ENCODE measurements at places on chromosomes 4 and X.

GRCh38 chrX:69024931-69025330, 140.3 kb downstream of the PJA1 start:
- peak; percentile 72 for DNase-seq

- DNase-seq: no peak
Measured at GRCh38 chrX:39690541-39691415, 407.0 kb downstream of the BCOR start.

- no peak for DNase-seq
Measured at GRCh38 chr4:43136752-43137151, 244.2 kb downstream of the GRXCR1 start.

DNA sequence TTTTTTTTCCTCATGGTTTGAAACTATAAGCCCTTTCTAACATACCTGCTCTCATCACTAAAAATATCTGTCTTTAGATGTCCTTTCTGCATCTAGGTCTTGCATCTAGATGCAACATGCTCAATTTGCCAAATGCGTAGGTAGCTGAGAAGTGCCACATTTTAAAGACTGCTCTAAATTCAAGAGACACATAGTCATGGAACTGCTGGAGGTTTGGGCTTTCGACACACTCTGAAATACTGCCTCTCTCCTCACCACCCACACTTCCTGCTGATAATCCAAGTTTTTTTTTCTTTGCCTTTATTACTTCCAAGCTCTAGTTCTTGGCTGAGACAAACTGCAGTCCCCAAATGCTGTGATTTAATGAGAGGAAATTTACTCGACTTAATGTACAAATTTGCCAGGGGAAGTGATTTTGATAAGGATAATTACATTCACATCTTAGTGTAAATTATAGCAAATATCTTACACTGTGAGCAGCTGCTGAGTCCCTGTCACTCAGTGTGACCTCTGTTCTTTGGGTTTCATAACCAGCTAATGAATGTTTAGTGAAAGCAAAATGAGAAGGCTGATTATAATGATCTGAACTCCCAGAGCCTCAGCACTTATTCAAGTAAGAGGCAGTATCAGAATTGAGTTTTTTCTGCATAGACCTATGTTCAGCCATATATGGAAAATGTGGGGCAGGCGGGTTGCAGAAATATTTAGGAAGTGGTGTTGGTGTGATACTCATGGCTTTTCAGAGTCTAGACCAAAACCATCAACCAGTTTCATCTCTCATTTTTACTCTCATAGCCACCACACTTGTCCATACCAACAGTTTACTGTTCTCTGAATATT, 31.3 kb downstream of the DRD5 start:
- no peak for DNase-seq

- no peak for DNase-seq
Measured at GRCh38 chrX:19372547-19373331, 29.0 kb downstream of the PDHA1 start.

- DNase-seq: no peak
Measured at GRCh38 chrX:144601010-144601409, 646.3 kb upstream of the SPANXN1 start.

DNA sequence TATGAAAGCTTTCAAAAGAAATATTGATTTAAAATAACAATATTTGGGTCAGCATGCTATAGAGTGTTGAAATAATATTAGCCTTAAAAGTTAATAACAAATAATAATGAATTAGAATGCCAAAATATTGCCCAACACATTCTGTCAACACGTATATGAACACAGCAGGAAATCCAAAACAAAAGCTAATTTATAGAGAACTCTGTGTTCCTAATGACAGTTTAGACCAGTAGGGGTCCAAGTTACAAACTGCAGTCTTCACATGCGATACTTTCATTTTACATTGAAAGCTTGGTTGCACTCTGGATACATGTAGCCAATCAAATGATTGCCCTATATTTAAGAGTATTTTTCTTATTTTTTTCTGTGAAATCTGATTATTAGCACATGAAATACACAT, 274.4 kb downstream of the DCTD start:
- DNase-seq: no peak

DNA sequence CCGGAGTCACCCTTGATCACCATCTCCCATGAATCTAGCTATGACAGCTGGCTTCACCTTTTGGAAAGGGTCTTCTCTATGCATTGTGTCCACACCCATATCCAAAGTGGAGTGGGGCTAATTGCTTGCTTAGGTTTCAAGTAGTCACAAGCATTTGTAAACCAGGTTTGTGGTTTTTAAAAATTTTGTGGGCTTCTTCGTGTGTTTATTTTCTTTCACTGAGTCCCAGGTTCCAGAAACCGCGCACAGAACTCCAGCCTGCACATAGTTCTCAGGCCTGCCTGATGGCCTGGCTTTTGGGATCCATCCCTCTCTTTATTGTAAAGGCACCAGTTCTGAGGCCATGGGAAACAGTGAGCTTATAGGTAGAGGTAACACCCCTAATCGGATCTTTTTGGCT, 70.2 kb upstream of the TLR3 start:
- no peak for DNase-seq

GRCh38 chr4:29708473-29708872, 1011.7 kb upstream of the PCDH7 start:
- no peak for DNase-seq

DNA sequence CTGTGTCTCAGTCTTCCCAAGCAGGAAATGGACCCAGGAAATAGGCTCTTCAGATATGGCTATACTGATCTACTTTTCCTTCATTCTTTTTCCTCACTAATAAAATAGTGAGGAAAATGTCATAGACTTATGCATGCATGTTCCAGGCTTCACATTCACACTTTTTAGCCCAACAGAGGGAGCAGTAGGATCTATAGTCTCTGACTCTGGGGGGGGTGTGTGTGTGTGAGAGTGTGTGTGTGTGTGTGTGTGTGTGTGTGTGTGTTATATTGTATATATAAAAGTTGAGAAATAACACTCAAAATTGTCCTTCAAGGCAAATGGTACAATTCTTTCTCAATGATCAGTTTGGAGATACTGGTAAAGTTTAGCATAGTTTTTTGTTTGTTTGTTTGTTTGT, 297.2 kb upstream of the GALNT7 start:
- no peak for DNase-seq

DNA sequence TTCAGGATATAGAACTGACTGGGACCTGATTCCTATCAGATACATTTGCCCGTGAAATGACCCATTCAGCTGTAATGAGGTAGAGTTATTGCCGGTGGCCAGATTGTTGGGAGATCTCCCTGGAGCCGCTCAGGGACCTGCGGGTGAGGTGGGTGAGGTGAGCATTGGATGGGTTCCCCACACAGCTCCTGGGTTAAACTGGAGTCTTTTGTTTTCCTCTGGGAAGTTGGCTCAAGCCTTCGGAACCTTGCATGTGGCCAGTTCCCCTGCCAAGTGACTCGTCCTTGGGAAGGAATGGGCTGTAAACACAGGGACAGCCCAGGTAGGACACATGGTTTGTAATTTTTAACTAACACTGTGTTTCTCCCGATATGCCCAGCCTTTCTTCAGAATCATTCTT, 31.6 kb upstream of the KIT start:
- peak; percentile 20 for DNase-seq

- DNase-seq: no peak
Measured at GRCh38 chr4:16820329-16820728, 78.1 kb downstream of the LDB2 start.

DNA sequence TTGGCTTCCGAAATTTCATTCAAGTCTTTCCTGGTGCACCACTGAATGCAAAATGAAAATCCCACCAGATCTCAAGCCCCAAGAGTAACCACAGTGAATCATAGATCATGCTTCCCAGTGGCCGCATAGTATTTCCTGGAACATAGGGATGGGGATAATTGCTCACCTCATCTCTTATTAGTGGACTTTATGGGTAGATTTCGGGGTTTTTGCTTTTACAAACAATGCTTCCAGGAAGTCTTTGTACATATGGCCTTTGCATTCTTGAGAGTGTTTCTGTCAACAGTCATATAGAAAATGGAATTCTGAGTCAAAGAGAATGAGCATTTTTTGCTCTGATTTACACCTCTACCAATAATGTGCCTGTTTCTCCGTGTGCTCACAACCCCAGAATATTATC, 53.4 kb downstream of the PPEF2 start:
- DNase-seq: no peak

Measured in ELF-1 (cell line).